ENCODE measurements at places on chromosomes 3 and 15.

DNA sequence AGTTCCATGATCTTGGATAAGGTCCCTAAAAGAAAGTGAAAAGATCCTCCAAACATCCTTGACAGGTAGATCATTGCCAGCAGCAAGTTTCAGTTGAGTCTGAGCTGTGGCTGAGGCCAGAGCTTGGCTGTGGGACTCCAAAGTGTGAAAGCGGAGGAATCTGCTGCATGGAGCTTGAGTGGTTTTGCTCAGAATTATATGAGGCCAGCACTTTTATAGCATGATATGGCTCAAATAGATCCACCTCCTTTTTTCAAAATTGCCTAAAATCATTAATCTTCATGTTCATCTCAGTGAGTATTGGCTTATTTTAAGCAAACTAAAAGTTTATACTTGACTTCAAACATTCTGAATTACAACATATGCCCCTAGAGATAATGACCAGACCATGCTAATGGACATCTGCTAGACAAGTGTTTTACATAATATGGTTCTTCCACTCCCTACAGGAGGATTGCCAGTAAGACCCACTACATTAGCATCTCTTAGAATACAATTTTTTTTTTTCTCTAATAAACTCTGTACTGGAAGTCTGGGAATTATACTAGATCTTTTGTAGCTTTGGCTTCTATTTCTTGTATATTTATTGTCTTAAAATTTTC is 368.1 kb downstream of the ZPLD1 start:
- no peaks in the 10 kb centered on the region for H3K36me3 ChIP-seq
- no peaks in the 10 kb centered on the region for H3K27me3 ChIP-seq
- no peaks in the 10 kb centered on the region for H3K4me1 ChIP-seq
- no peak for DNase-seq

- no peaks in the 10 kb centered on the region for H3K36me3 ChIP-seq
- no peaks in the 10 kb centered on the region for H3K27me3 ChIP-seq
- no peak overlapping the region for H3K4me3 ChIP-seq
- no peak for DNase-seq
- no peak overlapping the region for H3K27ac ChIP-seq
Measured at GRCh38 chr3:132784502-132785025, 62.4 kb upstream of the NPHP3 start.

DNA sequence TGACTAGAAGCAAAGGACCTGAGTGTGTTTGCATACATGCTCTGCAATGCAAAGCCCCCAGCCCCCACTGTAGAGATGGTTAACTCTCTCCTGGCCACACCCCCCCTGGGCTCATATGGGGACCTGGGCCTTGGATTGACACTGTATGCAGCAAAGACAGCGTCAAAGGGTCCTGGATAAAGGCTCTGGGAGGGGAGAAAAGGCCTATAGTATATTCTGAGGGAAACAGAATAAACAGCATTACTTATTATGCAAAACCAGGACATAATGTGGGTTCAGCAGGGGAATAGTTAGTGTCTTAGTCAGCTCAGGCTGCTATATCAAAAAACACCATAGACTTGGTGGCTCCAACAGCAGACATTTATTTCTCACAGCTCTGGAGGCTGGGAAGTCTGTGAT is 158.7 kb downstream of the APBA2 start:
- no peak overlapping the region for H3K4me3 ChIP-seq
- H3K4me1 ChIP-seq: no peaks in the 10 kb centered on the region
- no peak for DNase-seq
- H3K27ac ChIP-seq: no peak overlapping the region

- no peaks in the 10 kb centered on the region for H3K27me3 ChIP-seq
- no peaks in the 10 kb centered on the region for H3K36me3 ChIP-seq
- H3K4me3 ChIP-seq: no peak overlapping the region
- no peaks in the 10 kb centered on the region for H3K4me1 ChIP-seq
- H3K27ac ChIP-seq: no peak overlapping the region
Measured at GRCh38 chr3:139227165-139227564, 116.7 kb upstream of the MRPS22 start.

DNA sequence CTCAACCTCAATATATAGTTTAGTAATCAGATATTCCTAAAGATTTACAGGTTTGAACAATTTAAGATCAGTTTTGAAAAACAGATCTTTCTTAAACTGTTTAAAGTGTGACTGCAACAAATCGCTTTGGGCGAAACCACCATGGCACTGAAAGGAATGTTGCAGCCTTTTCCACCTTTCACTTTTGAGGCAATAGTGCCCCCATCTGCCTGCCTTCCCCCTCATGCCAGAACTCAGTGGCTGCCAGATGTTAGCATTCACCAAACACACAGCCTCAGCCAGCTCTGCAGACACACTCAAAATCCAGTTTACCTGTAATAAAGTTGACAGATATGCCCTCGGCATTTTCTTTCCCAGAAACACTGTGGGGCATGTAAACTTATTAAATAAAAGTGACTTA is 3.3 kb downstream of the LYSMD4 start:
- H3K4me3 ChIP-seq: no peak overlapping the region
- no peaks in the 10 kb centered on the region for H3K27me3 ChIP-seq
- H3K4me1 ChIP-seq: peaks cover 21% of the 10 kb centered on the region
- DNase-seq: no peak

DNA sequence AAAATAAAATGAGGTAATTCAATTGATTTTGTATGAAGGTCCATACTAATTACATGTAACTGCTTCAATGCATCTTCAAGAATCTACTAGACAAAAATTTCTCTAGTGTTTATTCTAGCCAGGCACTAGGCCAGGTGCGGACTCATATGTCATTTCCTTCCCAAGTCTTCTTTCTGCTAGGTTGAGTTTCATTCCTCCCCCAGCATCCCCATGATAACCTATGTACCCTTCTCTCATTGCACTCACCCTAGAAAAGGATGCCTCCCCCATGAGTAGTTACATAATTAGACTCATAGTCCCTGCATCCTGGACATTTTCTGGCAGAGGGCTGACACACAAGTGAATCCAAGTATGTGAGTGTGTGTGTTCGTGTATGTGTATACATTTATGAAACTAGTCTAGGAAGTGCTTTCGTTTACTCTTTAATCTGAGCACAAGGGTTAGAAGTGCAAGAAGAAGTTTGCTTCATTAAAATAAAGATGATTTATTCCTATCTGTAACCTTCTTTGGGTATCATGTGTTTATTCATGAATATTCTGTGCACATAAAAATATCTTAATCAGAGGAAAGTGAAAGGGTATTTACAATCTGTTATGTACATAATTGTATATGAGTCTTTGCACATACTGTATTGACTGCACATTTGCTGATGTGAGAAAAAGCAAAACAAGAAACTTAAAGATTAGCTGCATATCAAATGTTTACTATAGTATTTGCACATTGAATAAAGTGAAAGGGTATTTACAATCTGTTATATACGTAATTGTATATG is 585.6 kb upstream of the ZNF717 start:
- no peaks in the 10 kb centered on the region for H3K27me3 ChIP-seq
- H3K4me1 ChIP-seq: no peaks in the 10 kb centered on the region
- H3K27ac ChIP-seq: no peak overlapping the region
- no peak for DNase-seq
- no peak overlapping the region for H3K4me3 ChIP-seq

DNA sequence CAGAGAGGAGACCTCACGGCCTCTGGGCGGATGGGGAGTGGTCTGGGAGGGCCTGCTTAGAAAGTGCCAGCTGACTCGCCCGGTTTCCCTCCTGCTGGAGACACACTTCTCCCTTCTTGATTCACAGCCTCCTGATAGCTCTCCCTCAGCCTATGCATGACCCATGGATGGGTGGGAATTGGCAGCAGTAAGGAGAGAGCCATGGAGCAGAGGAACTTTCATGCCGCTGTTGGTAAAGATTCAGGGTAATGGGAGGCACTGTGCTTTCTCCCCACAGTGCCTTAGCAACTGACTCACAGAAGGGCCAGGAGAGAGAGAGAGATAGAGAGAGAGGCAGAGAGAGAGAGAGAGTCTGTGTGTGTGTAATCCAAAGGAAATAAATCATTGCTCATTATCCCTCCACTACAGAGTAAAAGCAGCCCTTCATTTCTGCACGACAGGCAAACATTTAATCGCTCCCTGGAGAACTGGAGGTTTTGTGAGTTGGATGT is 82.8 kb downstream of the SEMA5B start:
- H3K27me3 ChIP-seq: no peaks in the 10 kb centered on the region
- no peak overlapping the region for H3K4me3 ChIP-seq
- no peak overlapping the region for H3K27ac ChIP-seq
- no peak for DNase-seq

GRCh38 chr3:10518506-10519150 is 13.2 kb upstream of the ATP2B2 start:
- H3K4me3 ChIP-seq: no peak overlapping the region
- no peaks in the 10 kb centered on the region for H3K4me1 ChIP-seq
- no peak for DNase-seq
- no peaks in the 10 kb centered on the region for H3K36me3 ChIP-seq

DNA sequence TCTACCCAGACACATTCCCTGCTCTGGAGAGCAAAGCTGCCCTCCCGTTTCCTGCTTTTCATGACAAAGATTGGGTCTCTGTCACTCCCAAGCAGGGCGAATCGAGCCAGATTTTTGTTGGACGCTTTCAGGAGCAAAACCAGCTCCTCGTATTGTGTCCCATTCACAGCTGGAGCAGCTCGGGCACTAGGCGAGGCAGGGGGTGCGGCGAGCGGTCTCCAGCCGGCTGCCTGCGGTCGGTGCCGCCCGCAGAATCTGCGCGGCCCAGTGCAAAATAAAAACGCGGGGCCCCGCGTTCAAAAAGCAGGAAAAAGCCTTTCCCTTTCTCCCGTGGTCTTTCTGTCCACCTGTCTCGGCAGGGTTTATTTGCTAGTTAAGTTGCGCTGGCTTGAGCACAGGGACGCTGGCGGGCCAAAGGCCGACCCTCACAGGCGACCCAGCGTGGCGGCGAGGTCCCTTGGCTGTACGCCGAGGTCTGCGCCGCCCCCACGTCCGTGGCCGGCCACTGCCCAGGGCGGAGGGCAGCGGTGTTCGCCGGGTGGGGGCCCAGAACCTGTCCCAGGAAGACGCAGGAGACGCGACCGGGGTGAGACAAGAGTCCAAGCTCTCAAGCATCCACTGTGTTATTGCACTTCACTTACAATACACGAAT is 71.2 kb downstream of the CYP19A1 start:
- H3K27ac ChIP-seq: no peak overlapping the region
- no peak for DNase-seq
- no peaks in the 10 kb centered on the region for H3K36me3 ChIP-seq
- peaks cover 12% of the 10 kb centered on the region for H3K4me1 ChIP-seq

- peaks cover 5% of the 10 kb centered on the region for H3K4me1 ChIP-seq
- H3K4me3 ChIP-seq: no peak overlapping the region
- DNase-seq: no peak
- H3K27ac ChIP-seq: no peak overlapping the region
Measured at GRCh38 chr3:14262212-14262611, 83.6 kb downstream of the LSM3 start.

DNA sequence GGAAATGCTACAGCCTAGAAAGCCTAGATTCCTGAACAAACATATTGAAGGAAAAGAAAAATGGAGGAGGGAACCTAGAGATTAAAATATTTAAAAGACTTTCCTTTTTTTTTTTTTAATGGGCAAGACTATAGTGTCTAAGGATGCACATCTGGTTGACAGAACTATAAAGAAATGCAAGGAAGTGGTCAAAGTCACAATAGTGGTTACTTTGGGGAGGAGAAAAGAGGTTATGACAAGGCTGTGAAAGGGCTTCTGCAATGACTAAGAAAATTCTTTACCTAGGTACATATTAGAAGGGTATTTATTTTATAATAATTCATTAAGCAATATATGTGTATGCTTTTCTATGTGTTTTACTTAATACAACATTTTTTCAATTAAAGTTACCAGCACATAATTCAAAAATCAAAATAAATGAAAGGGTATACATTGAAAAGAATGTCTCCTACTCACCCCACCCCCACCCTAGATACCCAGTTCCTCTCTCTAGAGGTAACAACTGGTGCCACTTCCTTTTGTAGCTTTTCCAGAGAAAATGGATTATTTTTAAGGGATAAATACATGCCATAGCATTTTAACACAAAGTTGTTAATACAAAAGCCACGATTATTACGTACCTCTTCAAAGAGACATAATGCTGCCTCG is 70.1 kb downstream of the HERC1 start:
- DNase-seq: no peak
- no peak overlapping the region for H3K27ac ChIP-seq
- H3K36me3 ChIP-seq: peaks cover 7% of the 10 kb centered on the region
- H3K4me1 ChIP-seq: peaks cover 18% of the 10 kb centered on the region
- no peak overlapping the region for H3K4me3 ChIP-seq

DNA sequence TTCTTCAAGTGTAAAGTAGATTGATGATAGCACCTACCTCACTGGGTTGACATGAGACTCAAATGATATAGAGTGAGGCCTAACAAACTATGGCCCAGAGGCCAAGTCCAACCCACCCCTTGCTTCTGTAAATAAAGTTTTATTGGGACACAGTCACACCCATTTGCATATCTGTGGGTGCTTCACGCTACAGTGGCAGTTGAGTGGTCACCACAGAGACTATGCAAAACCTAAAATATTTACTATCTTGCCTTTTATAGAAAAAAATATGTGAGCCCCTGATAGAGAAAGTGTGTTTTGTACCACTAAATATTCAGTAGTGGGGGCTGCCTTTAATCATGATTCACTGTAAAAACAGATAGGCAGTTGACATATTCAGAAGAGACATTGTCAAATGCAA is 38.0 kb downstream of the ACAN start:
- no peak overlapping the region for H3K27ac ChIP-seq
- no peaks in the 10 kb centered on the region for H3K36me3 ChIP-seq
- no peak overlapping the region for H3K4me3 ChIP-seq

DNA sequence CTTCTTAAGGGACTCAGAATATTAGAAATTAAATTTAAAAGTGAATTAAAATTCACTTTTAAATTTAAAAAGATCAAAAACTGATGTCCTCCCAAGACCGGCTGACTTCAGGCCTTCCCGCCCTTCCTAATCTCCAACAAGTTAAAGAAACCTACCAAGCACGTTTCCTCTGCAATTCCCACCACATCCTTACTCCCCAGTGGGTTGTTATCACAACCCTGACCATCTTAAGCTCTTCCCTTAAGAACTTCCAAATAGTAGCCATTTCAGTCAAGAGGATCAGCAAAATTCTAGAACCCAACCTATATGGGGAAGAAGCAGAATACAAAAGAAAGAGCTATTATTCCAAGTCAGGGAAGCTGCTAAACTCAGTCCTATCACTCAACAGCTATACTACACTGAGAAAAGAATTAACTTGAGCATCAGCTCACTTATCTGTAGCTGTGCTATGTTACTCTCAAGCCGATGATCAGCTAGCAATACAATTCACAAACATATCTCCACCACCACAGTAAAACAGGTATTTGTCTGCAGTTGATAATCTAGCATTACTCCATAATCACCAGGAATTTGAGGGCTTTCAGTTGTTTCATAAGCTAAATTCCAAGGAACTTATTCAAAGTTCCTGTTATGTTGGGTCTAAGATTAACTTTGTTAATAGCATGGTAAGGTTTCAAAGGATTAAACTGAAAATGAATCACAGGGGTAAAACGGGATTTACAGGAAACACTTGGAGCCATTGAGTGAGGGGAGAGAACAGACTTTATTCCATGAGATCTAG is 14.3 kb downstream of the ABCC5 start:
- no peaks in the 10 kb centered on the region for H3K36me3 ChIP-seq
- peaks cover 41% of the 10 kb centered on the region for H3K4me1 ChIP-seq
- H3K27me3 ChIP-seq: no peaks in the 10 kb centered on the region
- no peak overlapping the region for H3K4me3 ChIP-seq

GRCh38 chr15:98751767-98752166 is 103.4 kb downstream of the IGF1R start:
- H3K4me1 ChIP-seq: peaks cover 26% of the 10 kb centered on the region
- no peak overlapping the region for H3K27ac ChIP-seq
- H3K36me3 ChIP-seq: no peaks in the 10 kb centered on the region
- no peak overlapping the region for H3K4me3 ChIP-seq

- H3K4me3 ChIP-seq: no peak overlapping the region
- no peak overlapping the region for H3K27ac ChIP-seq
- H3K4me1 ChIP-seq: no peaks in the 10 kb centered on the region
- H3K36me3 ChIP-seq: no peaks in the 10 kb centered on the region
- no peaks in the 10 kb centered on the region for H3K27me3 ChIP-seq
Measured at GRCh38 chr3:154818676-154819255, 261.4 kb upstream of the MME start.
